Hepatocyte (in vitro differentiated cells): ENCODE measurements at places on chromosomes 6 and 20. TPM values are rescaled to one million over a fixed set of nuclear protein-coding genes. Genes with fewer than 3 reads are reported as not detected.
A peak's percentile ranks its signal among the peaks of the same experiment; 100 is the strongest.

RAET1L gene
- total RNA-seq = not detected in 2 replicates

SYCP2L gene
- total RNA-seq = 1.00 and 1.1 TPM in 2 replicates

UNC5CL gene
- 38.1 and 42.9 TPM in 2 replicates for total RNA-seq

CALHM5 gene
- 1.2 and 1.7 TPM in 2 replicates for total RNA-seq

KCNQ2 gene
- 2.9 and 3.5 TPM in 2 replicates for total RNA-seq

DNA sequence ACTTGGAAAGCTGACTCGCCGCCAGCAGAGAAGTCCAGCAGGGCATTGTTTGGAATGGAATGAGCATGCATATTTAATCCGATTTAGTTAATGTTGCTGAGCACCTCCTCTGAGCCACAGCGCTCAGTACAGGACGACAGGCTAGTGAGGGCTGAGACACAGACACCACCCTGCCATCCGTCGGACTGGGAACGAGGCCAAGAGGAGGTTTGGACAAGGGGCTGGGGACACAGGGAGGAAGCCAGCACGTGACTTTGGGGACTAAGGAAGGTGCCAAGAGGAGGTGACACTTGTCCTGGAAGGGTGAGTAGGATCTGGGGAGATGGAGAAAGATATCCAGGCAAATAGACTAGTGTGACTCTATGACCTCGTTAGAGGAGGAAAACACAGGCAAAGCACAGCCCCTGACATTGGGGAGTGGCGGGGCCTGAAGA is 152.5 kb upstream of the ECI2 start:
- no peak for DNase-seq
- no peaks in the 10 kb centered on the region for H3K27me3 ChIP-seq
- no peaks in the 10 kb centered on the region for H3K4me1 ChIP-seq
- H3K4me3 ChIP-seq = no peak overlapping the region
- no peaks in the 10 kb centered on the region for H3K36me3 ChIP-seq
- no peak overlapping the region for H3K27ac ChIP-seq

- no peaks in the 10 kb centered on the region for H3K4me1 ChIP-seq
- H3K36me3 ChIP-seq = no peaks in the 10 kb centered on the region
- H3K27me3 ChIP-seq = no peaks in the 10 kb centered on the region
- no peak overlapping the region for H3K4me3 ChIP-seq
- no peak overlapping the region for H3K27ac ChIP-seq
These were observed 166.4 kb downstream of the ADAT2 start for GRCh38 chr6:143283887-143284645.

DNA sequence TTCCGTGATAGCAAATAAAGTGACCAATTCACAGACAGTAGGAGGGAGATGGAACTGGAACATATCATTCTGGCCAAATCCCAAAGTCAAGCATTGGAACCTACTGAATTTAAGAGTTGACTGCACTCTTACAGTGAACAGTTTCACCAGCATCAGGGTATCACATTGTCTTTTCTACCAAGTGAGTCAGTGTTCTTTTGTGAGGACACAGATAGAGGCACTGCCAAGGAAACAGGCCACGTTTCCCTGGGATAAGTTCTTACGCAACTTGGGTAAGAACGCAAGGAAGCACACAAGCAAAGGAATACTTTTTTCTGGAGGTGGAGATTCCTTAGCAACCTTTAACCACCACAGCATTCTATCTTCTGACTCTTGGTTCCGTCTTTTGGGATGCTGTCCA is 28.6 kb upstream of the ENPP5 start:
- no peaks in the 10 kb centered on the region for H3K27me3 ChIP-seq
- H3K27ac ChIP-seq = no peak overlapping the region

- peaks cover 42% of the 10 kb centered on the region for H3K27me3 ChIP-seq
- no peaks in the 10 kb centered on the region for H3K4me1 ChIP-seq
- H3K4me3 ChIP-seq = no peak overlapping the region
- DNase-seq = no peak
- no peak overlapping the region for H3K27ac ChIP-seq
These were observed 26.7 kb downstream of the HCK start for GRCh38 chr20:32078791-32079190.

- no peaks in the 10 kb centered on the region for H3K36me3 ChIP-seq
- no peak for DNase-seq
- no peak overlapping the region for H3K4me3 ChIP-seq
- no peaks in the 10 kb centered on the region for H3K27me3 ChIP-seq
- no peaks in the 10 kb centered on the region for H3K4me1 ChIP-seq
- H3K27ac ChIP-seq = no peak overlapping the region
These were observed 376.5 kb downstream of the KHDRBS2 start for GRCh38 chr6:61909486-61909885.

GRCh38 chr6:69780585-69781178 is 16.1 kb downstream of the LMBRD1 start:
- H3K4me1 ChIP-seq = no peaks in the 10 kb centered on the region
- H3K36me3 ChIP-seq = no peaks in the 10 kb centered on the region
- no peaks in the 10 kb centered on the region for H3K27me3 ChIP-seq
- no peak overlapping the region for H3K4me3 ChIP-seq
- DNase-seq = peak; percentile 61
